GOT3 (cell line): ENCODE measurements at places on chromosomes 13 and 19.

DNA sequence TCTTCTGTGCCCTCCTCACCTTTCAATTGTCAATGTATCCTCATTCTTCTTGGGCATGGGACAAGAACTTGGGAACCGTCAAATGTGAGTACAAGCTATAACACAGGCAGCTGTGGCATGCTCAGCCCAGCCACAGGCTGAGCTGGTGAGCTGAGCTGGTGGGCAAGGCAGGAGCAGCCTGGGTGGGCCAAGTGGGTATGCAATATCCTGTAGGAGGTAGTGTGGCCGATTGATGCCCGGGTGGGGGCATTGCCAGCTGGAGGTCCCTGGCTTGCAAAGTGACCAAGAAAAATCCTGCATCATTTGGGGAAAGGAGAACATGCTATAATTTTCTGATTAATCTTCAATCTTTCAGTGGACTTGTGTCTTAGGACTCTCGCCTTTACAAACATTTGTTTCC is 507.2 kb upstream of the SLC10A2 start:
- DNase-seq: no peak

DNA sequence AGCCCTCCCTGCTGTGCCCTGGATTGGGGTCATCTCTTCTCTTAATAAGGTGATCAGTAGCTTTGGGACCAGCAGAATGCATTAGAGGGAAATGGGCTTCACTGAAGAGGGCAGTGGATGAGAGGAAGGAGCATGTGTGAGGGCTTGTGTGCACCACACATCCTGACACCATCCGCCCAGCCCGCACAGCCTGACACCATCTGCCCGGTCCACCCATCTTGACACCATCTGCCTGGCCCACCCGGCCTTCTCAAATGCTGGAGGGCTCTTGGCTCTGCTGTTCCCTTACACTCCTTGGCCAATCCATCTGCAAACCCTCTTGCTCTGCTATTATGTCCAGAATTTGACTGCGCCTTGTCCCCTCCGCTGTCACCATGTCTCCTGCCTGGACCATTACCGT is 41.8 kb downstream of the BICRA start:
- DNase-seq: no peak

GRCh38 chr19:49196527-49197240 is 39.1 kb downstream of the TRPM4 start:
- no peak for DNase-seq

- DNase-seq: no peak
Measured at GRCh38 chr19:4144666-4145249, 8.7 kb upstream of the CREB3L3 start.

- DNase-seq: no peak
Measured at GRCh38 chr13:110447058-110447511, 114.4 kb downstream of the RAB20 start.

GRCh38 chr19:13610039-13610691 is 103.9 kb upstream of the CACNA1A start:
- DNase-seq: no peak

- no peak for DNase-seq
Measured at GRCh38 chr13:78662467-78662866, 3.5 kb upstream of the OBI1 start.

- no peak for DNase-seq
Measured at GRCh38 chr19:11196406-11197287, 698 bp downstream of the KANK2 start.

GRCh38 chr13:101218484-101218883 is 197.8 kb downstream of the NALCN start:
- DNase-seq: no peak

GRCh38 chr19:3459089-3459881 is 21.0 kb downstream of the SMIM24 start:
- no peak for DNase-seq

GRCh38 chr19:46574533-46574932 is 26.6 kb upstream of the CALM3 start:
- DNase-seq: no peak

DNA sequence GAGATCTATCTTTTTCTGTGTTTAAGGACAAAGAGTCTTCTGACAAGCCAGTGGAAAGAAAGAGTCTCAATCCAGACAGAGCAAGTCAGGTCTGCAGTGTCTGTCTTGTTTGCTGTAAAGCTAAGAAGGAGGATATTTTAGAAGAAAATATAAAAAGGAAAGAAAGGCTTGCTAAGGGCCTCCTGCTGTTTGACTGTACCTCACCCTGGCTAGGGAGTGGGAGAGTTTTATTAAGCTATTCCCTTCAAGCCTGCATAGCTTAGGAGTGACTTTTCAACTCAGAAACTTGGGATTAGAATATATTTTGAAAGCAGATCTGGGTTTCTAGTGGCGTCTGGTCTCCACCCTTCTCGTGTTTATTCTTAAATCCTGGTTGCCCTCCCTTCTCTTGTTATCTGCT is 460.0 kb downstream of the COG6 start:
- DNase-seq: no peak

DNA sequence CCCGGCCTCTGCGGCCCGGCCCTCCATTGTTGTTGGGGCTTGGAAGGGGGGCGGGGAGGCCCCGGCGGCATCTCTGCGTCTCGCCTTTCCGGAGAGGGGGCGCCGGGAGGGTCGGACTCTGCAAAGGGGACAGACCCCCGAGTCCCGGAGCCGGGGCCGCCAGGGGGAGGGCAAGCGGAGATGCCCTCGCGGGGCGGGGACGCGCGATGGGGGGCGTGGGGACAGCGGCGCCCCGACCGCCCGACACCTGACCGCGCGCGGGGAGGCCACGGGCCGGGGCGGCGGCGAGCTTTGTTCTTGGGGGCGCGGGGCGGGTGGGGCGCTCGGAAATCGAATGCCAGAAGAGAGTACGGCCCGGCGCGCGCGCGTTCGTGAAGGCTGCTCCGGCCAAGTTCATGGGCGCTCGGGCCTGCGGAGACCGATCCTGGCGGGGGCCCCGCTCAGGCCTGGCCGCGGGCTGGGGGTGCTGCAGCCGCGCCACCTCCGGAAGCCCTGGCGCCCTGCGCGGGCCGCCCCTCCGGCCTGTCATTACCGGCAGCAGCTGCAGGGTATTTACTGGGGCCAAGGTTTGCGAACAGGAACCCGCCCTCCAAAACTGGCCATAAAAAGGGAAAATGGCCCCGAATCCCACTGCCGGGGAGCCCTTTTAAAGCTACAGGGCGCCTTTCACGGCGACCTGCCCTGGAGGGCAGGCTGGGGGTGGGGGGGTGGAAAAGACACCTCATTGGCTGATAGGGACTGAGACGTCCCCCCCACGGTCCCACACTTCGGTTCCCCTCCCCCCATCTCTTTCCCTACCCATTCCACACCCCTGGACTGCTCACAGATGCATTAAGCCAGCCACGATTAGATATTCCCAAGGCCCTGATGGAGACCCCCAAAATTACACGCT is 11.1 kb upstream of the NANOS3 start:
- DNase-seq: no peak

DNA sequence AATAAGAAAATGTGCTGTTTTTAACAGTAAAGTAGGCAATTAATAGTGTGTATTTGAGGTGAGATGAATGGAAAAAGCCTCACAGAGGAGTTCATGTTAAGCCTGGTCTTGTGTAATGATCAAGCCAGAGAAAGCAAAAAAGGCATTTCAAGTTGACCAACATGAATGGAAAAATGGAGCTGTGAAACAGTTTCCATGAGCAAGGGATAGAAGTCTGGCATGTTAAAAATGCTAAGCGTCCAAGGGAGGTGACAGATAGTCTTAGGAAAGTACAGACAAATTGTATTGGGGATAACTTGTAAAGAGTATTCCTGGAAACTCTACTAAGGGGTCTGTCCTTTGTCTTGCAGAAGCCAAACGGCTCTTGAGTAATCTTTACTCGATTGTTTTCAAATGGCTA is 506.8 kb upstream of the ATXN8OS start:
- DNase-seq: no peak

- DNase-seq: no peak
Measured at GRCh38 chr13:51786425-51787265, 17.3 kb downstream of the DHRS12 start.

DNA sequence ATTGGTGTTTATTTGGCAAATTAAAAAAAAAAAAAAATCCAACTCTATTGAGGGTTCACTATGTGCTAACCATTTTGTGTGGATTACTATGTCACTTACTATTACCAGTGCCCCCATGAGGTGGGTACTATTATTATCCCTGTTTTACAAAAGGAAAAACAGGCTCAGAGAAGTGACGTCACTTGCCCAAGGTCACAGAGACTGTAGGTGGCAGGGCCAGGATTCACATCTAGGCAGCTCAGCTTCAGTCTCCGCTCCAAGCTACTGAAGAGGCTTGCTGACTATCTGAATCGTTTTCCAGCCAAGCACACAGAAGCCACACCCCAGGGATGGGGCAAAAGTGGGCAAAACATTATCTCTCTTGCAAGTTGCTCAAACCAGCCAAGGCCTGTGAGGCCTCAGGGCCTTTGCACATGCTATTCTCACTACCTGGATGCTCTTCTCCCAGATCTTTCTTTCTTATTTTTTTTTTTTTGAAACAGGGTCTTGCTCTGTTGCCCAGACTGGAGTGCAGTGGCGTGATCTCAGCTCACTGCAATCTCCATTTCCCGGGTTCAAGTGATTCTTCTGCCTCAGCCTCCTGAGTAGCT is 4.8 kb upstream of the ANGPTL8 start:
- DNase-seq: no peak

DNA sequence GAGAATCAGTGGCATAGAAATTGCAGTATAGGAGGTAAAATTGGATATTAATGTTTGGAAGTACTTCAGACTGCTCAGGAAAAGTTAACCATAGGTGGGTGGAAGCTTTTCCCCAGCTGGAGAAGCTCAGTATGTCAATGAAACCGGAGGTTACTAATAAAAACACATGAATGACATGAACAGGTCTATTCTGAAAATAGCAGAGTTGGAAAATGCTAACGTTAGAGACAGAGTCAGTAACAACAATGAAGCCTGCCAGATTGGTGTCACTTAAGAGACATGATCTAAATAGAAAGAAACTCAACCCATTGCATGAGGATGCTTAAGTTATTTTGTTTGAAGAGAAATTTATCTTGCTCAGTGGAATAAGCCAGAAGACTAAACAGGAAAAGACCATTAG is 364.5 kb downstream of the DNAJC15 start:
- DNase-seq: no peak

DNA sequence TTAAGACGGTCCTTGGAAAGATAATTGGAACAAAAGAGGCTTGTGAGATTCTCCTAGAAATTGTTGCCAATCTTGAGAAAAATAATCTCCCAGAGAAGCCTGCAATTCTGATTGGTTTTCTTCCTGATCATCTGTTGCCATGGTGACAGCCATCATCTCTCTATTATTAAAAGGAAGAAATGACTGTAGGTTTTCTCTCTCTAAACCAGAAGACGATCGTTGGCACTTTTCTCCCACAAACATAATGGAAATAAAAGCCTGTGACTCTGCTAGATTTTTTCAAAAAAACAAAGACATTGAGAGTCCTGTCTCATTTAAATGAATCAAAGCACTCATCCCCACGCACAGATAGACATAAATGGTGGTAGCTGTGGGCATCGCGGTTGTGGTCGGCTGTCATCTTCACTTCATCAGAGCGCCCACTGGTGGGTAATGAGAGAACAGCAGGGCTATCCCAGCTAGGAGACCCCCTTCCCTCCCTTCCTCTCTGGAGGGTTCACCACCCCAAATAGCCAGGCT is 21.7 kb upstream of the CALM3 start:
- no peak for DNase-seq

- DNase-seq: no peak
Measured at GRCh38 chr19:11208561-11209471, 11.5 kb upstream of the KANK2 start.
